SK-N-SH (cell line): ENCODE measurements at places on chromosomes 6 and 20.

- DNase-seq = no peak
Measured at GRCh38 chr6:92777146-92777740, 642.1 kb downstream of the EPHA7 start.

DNA sequence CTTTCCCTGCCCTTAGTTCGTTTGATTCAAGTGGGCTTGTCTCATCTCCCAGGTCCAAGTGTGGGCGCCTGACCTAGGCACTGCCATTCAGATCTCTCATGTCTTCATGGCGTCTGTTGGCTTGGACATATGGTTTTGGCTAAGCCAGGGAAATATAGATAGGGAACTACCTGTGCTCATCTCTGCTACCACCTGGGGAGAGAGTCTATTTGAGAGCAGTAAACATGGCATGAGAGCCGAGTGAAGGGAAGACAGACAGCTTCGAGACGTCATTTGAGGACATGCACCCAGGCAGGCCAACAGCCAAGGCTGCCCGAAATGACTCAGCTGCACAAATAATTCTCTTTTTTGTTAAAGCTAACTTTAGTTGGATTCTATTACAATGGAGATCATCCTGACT lies 370.7 kb upstream of the AGPAT4 start:
- DNase-seq = no peak

- no peak for DNase-seq
Measured at GRCh38 chr20:5113615-5113986, 6.2 kb downstream of the PCNA start.

DNA sequence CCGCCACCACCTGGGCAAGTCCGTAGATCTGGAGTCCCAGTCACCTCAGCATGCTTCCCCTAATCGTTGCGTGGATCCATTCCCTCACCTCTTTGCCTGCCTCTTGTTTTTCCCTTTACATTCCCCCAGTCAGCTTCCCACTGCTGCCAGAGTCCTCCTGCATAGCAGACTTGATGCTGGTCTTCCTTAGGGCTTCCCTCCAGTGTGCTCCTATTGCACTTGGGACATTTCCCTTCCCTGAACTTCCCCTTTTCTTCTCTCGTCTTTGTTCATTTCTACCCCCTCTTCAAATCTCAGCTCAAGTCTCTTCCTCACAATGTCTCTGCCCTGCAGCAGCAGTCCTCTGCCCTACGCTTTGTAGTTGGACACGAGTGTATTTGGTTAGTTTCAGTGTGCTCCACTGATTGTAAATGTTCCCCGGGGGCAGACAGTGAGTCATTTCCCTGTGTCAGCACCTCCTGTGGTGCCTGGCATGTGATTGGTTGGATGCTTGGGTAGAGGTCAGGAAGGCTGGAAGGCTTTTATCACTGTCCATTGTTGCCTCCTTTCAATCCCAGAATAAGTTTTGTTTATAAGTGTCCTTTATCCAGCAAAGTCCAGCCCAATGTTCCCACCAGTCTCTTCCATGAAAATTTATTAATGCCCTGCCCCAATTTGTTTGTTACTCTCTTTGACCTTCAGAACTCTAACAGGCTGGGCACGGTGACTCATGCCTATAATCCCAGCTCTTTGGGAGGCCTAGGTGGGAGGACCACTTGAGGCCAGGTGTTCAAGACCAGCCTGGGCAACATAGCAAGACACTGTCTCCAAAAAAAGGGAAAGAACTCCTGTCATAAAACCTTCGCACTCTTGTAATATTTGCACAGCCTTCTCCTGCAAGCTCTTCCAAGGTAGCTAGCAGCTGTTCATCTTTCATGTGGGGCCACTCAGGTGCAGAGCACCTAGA lies 38.3 kb downstream of the FAM120B start:
- no peak for DNase-seq

GRCh38 chr6:10313799-10314162 lies 101.1 kb downstream of the TFAP2A start:
- no peak for DNase-seq

- DNase-seq = no peak
Measured at GRCh38 chr20:3712279-3712873, at the start of gene SIGLEC1. SIGLEC1 (minus strand) TSS chr20:3712600; CDS start chr20:3707128, 5,472 bp downstream.
